ENCODE measurements at places on chromosomes 13 and 19.

GRCh38 chr13:95137096-95137495 is 164.2 kb downstream of the ABCC4 start:
- no peak for DNase-seq

DNA sequence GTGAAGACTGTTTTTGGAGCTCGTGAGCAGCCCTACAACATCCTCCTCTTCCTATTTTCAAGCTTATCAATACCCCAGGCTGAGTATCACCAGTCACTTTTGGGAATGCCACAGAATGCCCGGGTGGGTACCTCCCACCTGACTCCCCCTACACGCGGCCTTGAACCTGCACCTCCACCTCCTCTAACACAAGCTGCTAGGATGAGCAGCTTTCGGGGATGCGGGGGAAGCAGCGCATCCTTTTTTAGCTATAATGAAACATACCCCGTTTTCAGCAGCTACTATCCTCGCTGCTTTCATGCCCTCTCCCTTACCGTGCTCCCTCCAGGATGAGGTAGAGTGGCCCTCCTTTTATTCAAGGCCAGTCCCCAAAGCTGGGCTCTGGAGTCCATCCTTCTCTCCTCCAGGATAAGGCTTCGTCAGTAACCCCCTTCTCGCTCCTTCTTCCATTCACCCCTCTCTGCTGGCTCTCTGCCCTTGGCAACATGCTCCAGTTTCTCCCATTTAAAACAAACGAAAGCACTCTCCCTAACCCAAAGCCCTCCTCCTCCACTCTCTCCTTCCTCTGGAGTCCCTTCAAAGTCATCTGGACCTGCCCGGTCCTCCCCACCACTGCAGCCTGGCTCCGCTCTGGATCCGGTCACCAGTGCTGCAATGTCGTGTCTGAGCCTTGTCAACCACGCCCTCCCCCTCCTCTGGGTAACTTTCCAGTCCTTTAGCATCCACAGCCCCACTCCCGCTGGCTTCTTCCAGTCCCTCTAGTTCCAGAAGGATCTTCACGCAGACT is 55.3 kb downstream of the STK24 start:
- no peak for DNase-seq

DNA sequence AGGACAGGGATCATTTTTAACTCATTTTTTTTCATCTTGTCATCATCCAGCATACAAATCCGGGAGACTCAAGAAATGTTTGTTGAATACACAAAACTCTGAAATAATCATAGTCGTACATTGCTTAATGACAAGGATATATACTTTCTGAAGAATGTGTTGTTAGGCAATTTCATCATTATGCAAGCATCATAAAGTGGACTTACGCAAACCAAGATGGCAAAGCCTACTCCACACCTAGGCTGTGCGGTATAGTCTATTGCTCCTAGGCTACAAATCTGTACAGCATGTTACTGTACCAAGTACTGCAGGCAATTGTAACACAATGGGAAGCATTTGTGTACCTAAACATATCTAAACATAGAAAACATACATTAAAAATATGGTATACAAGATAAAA is 264.1 kb downstream of the TSHZ3 start:
- no peak for DNase-seq

DNA sequence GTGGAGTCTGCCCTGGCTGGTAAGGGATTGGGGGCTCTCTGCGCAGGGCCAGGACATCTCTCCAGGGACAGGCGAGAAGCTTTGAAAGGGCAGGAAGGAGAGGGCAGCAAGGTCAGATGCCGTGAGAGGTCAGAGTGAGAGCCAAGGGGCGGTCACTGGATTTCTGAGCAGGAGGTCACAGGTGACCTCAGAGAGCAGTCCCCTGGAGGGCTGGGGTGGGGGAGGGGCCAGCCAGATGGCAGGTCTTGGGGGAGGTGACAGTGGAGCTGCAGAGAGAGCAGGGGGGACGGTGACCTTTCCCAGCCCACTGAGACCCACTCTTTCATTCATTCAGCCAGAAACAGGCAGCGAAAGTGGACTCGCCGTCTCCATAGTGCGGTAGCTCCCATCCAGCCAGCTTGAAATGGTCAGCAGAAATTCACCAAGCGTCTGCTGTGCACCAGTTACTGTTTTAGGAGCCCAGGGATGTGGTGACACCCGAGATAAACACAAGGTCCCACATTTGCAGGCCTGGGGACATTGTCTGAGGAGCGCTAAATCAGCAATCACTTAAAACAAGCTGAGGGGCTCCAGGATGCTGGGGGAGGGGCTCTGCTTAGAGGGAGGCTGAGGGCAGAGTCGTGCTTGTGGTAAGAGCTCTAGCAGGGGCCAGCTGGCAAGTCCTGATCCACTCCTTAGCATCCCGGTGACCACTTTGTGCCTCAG is 10.2 kb downstream of the CARM1 start:
- DNase-seq = no peak

GRCh38 chr19:18939922-18940768 is 872 bp downstream of the HOMER3 start:
- DNase-seq = no peak

GRCh38 chr19:34430738-34431625 is 2.8 kb downstream of the UBA2 start:
- peak; percentile 75 for DNase-seq

DNA sequence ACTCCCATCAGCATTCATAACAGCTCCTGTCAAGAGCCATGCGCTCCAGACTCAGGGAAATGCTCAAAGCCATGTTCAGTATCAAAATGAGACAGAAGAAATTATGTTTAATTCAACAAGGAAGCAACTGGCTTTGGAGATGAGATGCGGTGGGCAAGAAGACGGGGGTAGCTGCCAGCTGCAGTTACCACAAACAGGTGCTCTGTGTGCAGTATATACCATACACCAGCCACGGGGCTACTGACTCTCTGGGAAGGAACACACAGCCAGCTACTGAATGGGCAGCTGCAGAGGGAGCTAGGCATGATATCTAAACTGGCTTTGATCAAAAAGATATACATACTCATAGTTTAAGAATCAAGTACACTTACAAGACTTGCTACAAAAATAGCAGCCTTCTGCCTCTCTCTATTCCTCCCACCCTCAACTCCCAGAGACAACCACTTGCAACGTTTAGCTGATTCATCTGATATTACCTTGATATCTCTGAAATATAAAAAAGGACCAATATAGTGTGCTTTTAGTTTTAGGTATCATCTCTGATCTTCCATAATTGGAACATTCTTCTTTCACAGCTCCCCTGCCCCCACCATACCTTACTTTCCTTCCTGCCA is 593.0 kb downstream of the UQCRFS1 start:
- no peak for DNase-seq

DNA sequence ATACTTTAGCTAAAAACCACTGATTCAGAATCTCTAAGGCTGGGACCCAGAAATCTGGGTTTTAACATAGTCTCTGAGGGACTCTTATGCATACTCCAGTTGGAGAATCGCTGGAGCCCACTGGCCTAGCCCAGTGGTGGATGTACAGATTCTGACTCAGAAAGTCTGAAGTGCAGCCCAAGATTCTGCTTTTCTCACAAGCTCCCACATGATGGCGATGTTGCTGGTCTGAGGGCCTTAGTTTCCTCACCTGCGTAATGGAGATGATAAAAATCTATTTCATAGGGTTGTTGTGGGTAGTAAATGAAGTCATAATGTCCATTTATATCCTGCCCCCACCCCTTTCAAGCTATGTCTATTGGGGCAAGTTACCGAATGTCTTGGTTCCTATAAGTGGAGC is 7.7 kb upstream of the CDADC1 start:
- peak; percentile 41 for DNase-seq
